ENCODE measurements at places on chromosomes 1 and 21.
A peak's percentile ranks its signal among the peaks of the same experiment; 100 is the strongest.

GRCh38 chr1:10648689-10649516, 147.5 kb downstream of the CASZ1 start:
- DNase-seq = no peak

DNA sequence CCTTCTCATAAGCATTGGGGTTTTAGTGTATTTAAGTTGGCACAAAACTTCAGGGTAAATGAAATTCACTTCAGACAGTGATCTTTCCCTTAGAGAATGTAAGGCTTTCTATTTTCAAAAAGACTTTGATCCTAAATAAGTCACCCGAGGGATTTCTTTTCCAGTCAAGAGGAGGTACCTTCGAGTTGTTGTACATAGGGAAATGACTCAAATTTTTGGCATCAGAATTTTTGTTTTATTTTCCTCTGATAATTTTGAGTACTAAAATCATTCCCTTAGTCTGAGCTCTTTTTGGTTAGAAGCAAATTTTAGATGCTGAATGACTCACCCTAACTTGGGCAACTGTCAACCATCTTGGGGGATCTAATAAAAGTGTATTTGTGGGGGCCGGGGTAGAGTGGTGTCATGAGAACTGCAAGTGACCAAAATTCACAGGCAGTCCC, 193.9 kb downstream of the DHRS3 start:
- DNase-seq = no peak

DNA sequence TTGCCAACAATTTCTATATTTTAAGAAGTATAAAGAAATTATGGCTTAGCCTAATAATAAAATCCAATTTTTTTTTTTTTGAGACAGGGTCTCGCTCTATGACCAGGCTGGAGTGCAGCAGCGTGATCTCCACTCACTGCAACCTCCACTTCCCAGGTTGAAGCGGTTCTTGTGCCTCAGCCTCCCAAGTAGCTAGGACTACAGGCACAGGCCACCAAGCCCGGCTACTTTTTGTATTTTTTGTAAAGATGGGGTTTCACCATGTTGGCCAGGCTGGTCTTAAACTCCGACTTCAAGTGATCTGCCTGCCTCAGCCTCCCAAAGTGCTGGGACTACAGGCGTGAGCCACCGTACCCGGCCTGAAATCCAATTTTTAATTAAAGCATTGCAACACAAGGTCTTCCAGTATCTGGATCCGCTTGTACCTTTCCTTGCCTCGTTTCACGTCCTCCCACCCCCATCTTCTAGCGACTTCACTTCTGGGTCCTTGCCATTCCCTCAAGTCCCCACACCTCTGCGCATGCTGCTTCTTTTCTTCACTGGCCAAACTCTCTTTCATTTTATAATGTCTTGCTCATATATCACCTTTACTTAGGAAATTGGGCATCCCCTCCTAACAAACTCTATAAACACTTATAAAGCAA, 2.3 kb downstream of the FUBP1 start:
- no peak for DNase-seq

- no peak for DNase-seq
Measured at GRCh38 chr1:153608742-153609584, 4.0 kb downstream of the S100A16 start.

DNA sequence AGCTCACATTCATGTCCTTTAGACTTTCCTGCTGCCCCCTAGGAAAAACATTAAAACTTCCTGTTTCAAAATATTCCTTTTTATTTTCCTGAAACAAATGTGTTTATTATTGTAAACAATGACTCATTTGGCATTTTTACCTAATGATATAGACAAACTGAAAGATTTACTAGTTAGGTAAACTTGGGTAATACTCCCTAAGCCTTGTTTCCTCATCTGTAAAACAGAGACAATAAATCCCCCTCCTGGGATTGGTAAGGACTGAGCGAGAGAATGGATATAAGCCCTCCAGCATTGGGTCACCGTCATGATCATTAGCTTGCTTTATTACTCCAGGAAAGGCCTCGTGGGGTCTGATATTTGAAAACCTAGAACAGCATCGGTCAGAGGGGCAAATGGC, 59.8 kb downstream of the LPAR3 start:
- no peak for DNase-seq

DNA sequence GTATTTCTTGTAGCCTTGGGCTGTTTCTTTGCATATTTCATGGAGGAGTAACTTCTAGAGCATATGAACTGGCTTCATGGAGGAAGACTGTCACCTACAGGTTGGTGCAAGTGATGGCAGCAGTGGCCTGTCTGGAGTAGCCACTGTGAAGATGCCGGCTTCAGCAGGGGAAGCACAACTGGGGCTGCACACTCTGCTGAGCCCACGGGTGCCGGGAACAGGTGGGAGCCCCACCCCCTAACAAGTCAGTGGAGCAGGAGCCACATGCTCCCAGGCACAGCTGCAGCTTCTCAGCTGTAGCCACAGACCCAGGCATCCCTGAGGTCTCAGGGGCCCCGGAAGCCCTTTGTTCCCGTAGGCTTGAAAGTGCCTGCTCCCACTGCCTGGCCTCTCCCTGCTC, 43.2 kb upstream of the C1orf185 start:
- DNase-seq = no peak

- DNase-seq = no peak
Measured at GRCh38 chr1:25484096-25484495, 53.4 kb downstream of the MACO1 start.

DNA sequence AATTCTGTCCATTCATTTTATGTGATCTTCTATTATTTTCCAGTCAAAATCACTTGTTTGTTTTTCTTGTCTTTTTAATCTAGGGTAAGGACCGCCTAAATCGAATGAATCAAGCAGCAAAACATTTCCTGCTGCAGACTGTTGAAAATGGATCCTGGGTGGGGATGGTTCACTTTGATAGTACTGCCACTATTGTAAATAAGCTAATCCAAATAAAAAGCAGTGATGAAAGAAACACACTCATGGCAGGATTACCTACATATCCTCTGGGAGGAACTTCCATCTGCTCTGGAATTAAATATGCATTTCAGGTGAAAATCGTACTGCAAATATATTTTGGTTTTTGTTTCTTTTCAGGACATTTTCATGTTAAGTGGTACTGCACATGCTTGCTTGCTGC, 20.5 kb downstream of the CLCA4 start:
- DNase-seq = no peak

DNA sequence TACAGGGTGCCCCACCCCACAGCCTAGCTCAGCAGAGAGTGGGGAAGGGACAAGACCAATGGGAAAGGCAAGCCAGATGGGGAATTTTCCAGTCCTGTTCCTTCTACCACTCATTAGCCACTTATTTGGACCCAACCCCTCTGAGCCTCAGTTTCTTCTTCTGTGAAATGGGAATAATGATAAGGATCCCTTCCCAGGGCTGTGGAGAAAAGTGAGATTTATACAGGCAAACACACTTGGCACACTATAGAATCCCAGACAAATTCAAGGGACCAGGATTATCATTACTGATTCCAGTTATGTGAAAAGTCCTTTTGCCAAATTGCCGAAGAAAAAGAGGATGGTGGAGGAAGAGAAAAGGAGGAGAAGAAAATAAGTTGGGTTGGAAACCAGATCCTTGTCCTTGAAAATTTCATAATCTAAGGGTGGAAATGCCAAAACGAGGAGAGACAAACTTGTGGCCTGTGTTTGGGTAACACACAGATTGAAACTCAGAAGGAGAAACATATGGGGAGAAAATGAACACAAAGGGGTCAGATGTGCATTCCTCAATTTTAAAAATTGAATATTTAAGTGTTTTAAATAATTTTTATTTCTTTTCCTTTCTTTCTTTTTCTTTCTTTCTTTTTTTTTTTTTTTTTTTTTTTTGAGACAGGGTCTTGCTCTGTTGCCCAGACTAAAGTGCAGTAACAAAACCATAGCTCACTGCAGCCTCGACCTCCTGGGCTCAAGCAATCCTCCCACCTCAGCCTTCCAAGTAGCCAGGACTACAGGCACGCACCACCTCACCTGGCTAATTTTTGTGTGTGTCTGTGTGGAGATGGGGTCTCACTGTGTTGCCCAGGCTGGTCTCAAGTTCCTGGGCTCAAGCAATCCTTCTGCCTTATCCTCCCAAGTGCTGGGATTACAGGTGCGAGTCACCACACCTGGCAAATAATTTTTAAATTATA, 9.6 kb downstream of the CAPN2 start:
- no peak for DNase-seq

GRCh38 chr1:110686188-110686587, 11.4 kb upstream of the KCNA3 start:
- no peak for DNase-seq

- no peak for DNase-seq
Measured at GRCh38 chr1:24921938-24922662, 8.0 kb downstream of the RUNX3 start.

DNA sequence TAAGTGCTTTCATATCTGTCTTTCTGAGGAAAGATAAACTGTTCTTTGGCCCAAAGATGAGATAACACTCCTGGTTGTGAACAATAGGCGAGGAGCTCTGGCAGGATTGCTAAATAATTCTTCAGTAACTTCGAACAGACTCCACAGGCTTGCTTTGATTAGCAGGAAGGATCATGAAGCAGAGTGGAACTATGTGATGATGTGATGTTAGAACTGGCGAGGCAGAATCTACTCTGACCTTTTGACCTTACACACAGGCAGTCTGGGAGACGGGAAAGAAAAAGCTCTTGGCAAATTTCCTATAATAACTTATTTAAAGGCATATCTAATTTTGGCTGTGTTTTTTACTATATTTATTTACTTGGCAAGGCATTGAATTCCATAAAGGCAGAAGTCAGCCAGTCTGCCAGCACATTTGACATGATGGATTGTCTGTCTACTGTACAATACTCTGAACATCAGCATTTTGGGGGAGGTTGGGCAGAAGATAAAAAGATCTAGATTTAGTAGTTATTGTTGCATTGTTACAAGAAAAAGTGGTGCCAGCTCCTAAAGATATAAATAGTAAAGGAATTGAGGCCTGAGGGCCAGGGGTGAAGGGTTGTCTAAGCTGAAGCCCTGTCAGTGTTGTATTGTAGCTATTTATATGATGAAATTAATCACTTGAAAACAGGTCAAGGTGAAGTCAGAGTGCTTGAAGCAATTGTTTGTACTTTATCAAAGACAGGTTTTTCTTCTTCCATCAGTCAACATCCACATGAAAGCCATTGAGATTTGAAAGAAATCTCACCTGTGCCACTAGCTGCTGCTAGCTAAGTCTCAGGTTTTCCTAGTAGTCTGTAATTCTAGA, 708.8 kb downstream of the LTN1 start:
- peak; percentile 85 for DNase-seq

GRCh38 chr1:119968068-119968492, 71.8 kb upstream of the ADAM30 start:
- no peak for DNase-seq

- no peak for DNase-seq
Measured at GRCh38 chr1:186792870-186793581, 35.7 kb upstream of the PLA2G4A start.

DNA sequence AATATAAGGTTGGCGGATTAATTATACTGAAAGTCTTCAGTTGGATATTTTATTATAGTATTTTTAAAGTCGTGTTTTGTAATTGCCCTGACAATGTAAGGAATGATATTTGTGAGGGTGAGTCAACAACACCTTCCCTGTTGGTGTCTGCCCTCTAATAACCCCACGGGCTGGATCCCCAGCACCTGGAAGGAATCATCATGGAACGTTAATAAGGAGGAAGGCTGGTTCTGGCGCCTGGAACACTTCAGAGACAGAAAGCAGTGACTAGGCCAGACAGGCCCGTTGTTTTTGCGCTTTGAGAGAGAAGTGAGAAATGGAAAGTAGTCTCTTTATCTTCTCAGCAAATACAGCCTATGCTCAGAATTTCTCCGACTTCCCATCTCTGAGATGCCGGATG, 31.6 kb downstream of the TEX35 start:
- no peak for DNase-seq

DNA sequence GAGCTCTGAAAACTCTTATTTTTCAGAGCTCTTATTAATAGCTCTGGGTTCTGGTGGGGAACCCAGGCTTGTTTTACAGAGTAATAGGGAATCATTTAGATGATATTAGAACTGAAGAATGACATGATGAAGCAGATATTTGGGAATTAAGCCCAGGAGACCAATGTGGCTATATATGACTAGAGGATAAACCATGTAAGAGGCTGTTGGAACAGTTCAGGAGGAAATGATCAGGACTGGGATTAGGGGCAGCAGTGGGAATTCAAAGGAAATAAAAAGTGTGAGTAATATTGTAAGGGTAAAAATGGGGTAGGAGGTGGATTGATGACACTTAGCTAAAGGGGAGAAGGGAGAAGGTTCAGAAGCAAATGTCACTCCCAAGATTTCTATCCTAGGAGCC, 58.6 kb downstream of the GIPC2 start:
- DNase-seq = peak; percentile 64

DNA sequence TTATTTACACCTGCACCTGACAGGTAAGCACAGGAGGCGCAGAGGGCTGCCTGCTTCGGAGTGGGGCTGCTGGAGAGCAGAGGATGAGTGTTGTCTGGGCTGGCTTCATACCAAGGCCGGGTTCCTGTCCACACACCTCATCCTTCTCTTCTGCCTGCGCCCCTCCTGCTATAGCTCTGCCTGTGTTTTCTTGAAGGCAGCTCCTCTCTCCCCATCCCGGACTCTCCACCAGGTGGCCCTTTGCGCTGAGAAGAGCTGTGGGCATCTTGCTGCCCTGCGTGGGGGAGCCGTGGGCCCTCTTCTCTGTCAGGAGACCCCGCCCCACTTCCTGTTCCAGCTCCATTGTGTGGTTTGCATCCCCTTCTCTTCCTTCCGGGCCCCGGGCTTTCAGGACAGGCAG, 35.0 kb downstream of the ARHGEF10L start:
- DNase-seq = no peak

DNA sequence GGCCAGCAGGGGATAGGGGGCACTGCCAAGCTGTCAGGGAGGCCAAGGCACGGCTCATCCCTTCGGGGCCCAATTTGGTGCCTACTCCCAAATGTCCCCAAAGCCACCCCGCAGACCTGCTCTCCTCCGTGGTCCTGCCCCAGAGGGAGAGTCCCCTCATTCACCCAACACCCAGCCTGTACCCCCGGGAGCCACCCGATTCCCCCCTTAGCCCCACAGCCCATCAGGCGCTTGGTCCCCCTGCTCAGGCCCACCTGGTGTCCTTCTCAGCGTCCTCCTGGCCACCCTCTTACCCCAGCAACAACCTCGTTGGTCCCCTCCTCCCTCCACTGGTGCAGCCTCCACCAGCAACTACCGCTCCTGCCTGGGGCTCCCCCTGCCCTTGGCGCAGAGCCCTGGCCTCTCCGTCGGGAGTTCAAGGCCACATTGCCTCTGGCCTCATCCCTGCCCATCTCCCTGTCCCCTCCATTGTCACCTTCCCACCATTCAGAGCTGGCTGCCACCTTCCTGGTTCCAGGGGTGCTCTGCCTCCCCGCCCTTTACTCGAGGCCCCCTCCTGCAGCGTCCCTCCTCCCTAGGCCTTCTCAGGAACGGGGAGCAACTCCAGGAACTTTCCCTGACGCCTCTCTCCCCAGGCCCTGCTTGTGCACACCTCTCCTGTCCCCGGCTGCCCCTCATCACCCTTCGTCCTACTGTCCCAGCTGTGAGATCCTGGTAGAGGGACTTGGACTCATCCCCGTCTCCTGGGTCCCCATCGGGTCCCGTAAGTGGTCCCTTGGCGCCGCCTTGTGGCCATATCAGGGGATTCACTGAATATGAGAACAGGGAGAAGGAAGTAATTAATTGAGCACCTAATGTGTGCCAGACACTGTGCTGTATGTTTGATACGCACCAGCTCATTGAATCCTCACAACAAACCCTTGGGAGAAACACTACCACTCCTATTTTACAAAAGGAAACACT, 73.9 kb downstream of the RAP1GAP start:
- no peak for DNase-seq

Measured in AG04449 (cell line).